ENCODE measurements at places on chromosomes 12 and 14.

- DNase-seq: no peak
Measured at GRCh38 chr14:61190341-61190740, 90.8 kb downstream of the TMEM30B start.

- DNase-seq: peak; percentile 92
Measured at GRCh38 chr14:91149462-91149861, 35.6 kb downstream of the DGLUCY start.

DNA sequence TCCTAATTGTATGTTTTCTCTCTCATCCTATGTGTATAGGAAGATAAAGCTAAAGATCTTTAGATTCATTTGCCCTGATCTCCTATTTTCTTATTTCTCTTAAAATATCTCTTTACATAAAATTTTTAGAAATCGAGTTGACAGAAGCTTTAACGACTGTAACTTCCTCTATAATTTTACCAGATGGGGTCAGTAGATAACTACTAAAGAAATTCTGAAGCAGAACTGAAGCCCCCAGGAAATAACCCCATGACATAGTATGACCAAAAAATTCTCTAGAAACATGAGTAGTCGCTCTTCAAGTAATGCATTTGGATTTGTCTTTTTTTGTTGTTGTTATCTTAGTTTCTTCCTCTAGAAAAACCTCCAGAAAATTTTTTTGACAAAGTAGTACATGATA, 288.0 kb downstream of the ERC1 start:
- no peak for DNase-seq

GRCh38 chr14:79496701-79497100, 714.6 kb downstream of the DIO2 start:
- DNase-seq: no peak

- DNase-seq: no peak
Measured at GRCh38 chr14:77554816-77555599, 56.4 kb upstream of the ISM2 start.

DNA sequence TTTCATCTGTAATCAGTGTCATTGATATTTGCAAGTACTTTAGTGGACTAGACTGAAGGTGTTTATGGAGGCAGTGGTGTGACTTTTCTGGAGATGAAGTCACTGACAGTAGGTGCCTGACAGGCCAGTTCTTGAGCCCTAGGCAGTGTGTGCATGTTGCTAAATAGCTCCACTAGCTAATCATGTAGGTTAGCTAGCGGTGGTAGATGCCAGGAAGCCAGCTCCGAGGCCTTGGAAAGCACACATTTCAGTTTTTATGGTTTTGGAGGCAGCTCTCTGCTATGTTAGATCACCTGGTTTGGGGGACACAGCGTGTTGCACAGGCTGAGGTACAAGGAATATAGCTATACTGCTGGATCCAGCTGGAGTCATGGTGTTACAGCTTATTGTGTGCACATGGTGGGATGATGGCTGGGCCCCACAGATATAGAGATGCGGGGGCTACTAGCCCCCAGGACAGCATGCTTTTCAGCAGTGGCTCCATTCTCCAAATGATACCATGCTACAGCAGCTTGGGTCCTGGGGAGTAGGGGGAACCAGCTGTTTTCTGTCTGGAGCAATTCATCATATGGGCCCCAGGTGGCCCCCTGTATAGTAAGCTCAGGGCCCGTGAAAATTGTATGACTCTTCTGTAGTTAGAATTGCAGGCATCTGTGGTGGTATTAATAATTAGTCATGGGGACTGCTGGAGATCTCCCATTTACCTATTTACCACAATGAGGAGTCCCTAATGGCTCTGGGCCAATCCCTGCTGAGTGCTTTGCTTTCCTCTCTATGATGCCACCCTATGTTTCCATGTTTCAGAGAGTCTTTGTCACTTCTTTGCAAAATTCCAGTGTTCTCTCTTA, 367.2 kb upstream of the LMO3 start:
- DNase-seq: no peak

DNA sequence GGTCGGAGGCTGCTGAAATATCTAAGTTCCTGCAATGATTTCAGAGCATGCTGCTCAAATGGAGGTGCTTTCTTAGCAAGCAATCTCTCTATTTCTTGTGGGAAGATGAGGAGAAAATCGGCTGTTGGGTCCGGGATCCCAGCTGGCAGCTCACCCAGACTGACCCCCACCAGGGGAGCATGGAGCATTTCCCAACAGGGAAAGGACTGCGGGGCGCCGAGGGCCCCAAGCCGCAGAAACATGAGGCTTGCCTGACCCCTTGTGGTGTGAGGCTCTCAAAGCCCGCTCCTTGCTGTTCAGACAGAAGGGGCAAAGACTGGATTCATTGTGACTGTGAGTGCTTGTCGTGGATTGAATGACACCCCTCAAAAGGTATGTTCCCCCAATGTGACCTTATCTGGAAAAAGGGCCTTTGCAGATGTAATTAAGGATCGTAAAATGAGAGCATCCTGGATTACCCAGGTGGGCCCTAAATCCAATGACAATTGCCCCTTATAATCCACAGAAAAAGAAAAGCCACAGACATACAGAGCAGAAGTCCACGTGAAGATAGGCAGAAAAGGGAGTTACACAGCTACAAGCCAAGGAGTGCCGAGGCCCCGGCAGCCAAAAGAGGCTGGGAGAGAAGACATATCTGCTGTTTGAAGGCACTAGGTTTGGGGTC, 116.3 kb upstream of the VASH1 start:
- DNase-seq: peak; percentile 26

DNA sequence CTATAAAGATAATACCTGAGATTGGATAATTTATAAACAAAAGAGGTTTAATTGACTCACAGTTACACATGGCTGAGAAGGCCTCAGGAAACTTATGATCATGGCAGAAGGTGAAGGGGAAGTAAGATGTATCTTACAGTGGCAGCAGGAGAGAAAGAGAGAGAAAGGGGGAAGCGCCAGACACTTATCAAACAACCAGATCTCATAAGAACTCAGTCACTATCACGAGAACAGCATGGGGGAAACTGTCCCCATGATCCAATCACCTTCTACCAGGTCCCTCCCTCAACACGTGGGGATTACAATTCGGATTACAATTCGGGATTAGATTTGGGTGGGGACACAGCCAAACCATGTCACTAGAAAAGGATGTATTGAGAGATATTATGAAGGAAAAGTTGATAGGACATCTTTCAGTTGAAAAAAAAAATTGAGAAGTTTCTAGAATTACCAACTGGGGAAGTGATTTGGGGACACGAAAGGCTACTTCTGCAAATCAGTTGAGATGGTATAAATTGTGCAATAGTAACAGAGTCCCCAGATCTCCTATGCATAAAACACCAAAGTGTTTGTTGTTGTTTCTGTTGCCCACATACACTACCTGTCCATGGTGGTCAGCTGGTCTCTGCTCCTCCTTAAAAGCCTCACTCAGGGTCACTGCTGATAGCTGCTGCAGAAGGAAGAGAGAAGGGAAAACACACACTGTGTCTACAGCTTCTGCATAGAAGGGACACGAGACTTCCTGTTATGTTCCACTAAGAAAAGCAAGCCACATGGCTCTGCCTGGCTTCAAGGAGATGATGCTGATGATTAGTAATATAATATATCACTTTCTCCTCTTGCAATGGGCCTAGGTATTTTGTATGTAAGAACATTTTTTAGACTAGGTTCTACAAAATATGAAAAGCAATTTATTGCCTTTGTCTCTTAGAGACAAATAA, 465.5 kb downstream of the PDZRN4 start:
- DNase-seq: no peak

GRCh38 chr12:32897687-32898573, 1.4 kb upstream of the PKP2 start:
- DNase-seq: no peak

DNA sequence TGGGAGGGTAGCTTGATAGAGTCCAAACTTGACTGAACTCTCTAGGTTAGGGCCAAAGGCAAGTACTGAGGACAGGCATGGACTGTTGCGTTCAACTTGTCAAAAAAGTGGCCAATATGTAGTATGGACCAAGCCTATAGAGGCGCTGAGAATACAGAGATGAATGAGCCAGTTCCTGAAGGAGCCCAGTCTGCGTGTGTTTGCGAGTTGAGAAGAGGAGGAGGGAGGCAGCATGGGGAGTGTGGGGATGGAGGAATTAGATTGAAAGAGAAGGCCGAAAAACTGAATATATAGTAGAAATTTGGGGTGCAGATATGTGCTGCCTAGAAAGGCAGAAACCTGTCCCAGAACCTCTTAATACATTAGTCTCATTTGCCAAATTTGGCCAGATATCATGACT, 412.4 kb downstream of the PCNX1 start:
- peak; percentile 7 for DNase-seq

- DNase-seq: no peak
Measured at GRCh38 chr12:53504004-53504920, 3.0 kb downstream of the NPFF start.

DNA sequence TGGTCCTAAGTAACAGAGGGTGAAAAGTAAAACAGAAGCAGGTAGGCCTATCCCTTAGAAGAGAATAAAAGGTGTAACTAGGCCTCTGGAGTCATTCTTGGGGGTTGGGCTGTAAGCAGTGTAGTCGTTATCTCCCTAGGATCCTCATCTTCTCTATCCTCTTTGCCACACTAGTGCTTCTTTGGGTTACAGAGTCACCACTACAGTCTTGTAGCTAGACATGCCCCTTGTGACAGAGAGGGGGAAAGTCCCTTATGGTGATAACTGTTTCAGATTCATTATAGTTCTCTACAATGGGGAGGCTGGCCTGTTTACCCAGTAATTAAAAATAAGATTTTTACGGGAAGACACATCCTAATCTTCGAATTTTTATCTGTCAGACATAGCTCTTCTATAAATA, 16.4 kb upstream of the SRP54 start:
- DNase-seq: no peak

DNA sequence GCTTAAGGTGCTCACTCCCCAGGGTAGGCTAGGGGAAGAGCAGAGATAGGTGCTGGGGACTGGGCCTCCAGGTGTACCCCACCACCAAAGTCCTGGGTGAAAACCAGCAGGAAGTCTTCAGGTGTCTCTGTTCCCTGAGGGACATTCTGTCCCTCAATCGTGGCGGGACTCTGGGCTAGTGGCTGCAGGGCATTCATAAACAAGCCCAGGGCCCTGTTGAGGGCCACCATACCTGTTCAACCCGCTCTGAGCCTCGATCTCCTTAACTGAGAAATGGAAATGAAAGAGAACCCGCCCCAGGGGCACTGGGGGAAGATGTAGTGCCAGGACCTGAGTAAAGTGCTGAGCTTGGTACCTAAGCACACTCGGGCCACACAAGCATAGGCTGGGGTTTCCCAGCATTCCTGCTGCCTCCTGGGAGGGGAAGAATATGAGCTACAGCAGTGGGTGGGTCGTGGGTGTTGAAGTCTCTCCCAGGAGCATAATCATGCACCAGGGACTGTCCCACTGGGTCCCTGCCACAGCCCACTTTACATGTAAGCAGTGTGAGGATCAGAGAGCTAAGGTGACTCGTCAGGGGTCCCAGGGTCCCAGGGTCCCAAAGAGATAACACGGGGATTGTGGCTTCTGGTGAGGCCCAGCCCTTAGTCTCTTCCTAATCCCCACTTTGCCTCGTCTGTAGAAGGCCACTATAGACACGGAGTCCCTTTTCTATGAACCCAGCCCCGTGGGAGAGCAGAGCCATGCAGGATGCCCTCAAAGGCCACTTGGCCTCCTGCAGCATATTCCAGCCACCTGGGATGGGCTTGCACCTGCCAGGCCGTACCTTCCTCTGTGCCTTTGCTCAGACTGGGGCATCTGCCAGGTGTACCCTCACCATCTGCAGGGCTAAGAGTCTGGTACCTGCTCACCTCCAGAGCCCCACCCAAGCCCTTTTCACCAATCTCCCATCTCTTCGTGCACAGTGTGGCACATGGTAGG, 14.4 kb downstream of the FAM222A start:
- no peak for DNase-seq

GRCh38 chr14:58772794-58773620, 135.2 kb downstream of the DACT1 start:
- DNase-seq: no peak

DNA sequence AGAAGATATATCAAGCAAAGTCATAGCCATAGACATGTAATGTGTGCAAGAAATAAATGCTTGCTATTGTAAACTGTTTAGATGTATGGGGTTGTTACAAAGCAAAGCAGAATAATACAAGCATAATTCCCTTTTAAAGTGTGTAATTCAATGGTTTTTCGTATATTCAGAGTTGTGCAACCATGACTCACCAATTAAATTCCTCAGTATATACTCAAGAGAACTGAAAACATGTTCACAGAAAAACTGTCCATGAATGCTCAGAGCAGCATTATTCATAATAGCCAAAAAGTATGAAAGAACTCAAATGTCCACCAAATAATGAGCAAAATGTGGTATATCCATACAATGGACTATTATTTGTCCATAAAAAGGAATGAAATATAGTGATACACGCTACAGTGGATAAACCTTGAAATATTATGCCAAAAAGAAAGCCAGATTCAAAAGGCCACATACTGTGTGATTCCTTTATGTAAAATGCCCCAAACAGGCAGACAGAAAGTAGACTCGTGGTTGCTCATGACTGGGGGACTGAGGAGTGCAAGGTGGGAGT, 9.3 kb downstream of the GXYLT1 start:
- no peak for DNase-seq

- DNase-seq: no peak
Measured at GRCh38 chr12:111287125-111287900, 81.6 kb downstream of the PHETA1 start.

DNA sequence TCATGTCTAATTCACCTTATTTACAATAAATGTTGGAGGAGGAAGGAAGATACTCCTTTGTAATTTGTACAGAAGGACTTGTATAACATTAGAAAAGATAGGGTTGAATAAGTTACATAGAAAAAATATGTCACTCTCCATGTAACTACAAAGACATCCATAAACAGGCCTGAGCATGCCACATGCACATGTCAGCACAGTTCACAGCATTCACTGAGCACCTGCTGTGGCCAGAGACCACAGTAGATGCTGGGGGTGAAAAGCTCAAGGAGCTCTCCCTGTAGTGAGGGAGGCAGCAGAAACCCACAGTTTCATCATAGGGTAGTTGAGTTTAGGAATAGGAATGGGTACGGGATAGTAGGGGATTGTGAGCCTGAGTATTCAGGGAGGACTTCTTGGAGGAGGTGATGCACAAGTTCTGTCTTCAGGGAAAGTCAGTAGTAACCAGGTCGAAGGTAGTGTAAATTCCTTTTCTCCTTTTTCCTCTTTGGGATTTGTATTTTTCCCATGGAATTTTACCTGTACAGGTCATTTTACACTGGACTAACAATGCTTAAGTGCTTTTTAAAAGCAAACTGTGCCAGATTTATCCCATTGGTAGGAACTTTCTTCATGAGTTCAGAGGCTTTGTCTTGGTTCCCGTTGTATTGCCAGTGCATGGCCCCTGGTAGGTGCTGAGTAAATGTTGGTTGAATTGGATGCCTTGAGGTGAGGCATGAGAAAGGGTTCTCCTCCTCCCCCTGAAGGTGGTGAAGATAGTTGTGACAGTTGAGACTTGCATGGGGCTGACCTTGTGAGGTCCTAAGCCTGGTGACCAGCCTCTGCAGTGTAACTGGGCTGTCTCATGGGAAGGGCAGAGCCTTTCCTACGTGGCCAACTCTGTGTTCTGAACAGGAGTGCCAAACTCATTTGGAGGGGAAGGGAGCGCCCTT, 20.2 kb downstream of the PRKCH start:
- no peak for DNase-seq

DNA sequence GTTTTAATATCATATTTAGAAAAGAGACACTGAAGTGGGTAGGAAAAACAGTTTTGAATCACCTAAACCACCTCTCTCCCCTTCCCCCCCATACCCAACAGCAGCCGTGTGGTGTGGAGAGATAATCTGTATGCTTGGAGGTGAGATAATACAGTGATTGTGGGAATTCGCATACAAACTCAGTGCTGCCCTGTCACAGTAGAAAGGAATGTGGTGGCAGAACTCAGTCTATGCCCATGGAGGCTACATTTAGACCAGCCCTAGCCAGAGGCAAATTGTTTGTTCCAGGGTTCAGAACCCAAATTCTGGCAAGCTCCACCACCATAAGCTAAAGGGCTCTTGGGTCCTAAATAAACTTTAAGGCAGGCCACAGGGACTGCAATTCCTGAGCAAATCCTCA, 827.0 kb downstream of the C12orf50 start:
- DNase-seq: no peak

Measured in ACHN (cell line).